WTC11 (cell line): ENCODE measurements at places on chromosomes 11 and 22. TPM values are rescaled to one million over a fixed set of nuclear protein-coding genes. Genes with fewer than 3 reads are reported as not detected.

Gene TMEM191C
- total RNA-seq, result 4.8 to 6.4 TPM (median 5.2 TPM) in 3 replicates

Gene SART1
- 52.3 to 57.0 TPM (median 52.5 TPM) in 3 replicates for total RNA-seq

Gene SOX6
- 0.13 to 0.62 TPM (median 0.32 TPM) in 3 replicates for total RNA-seq

Gene GUCY1A2
- 0.71 to 0.90 TPM (median 0.76 TPM) in 3 replicates for total RNA-seq

Gene OR5B12
- not detected in 3 replicates for total RNA-seq

Gene C22orf23
- 0.16 to 0.96 TPM (median 0.72 TPM) in 3 replicates for total RNA-seq

Gene SYNGR1
- total RNA-seq, result 26.5 to 35.3 TPM (median 28.7 TPM) in 3 replicates

Gene PANX3
- total RNA-seq, result not detected in 3 replicates

Gene C11orf68
- total RNA-seq, result 28.5 to 31.9 TPM (median 30.6 TPM) in 3 replicates

Gene HTR3A
- 4.1 to 6.0 TPM (median 5.0 TPM) in 3 replicates for total RNA-seq

Gene RAB6A
- total RNA-seq, result 103 to 114 TPM (median 107 TPM) in 3 replicates

Gene TMEM86A
- 1.3 to 1.7 TPM (median 1.6 TPM) in 3 replicates for total RNA-seq

Gene NPAS4
- total RNA-seq, result 0.27 to 0.79 TPM (median 0.44 TPM) in 3 replicates

Gene CECR2
- 110 to 111 TPM (median 110 TPM) in 3 replicates for total RNA-seq

Gene CLDN5
- total RNA-seq, result 1.0 to 1.9 TPM (median 1.5 TPM) in 3 replicates

Gene FOLR3
- 0.25 TPM in 1 of 3 replicates, not detected in the others for total RNA-seq

Gene OSBP2
- total RNA-seq, result 4.1 to 4.4 TPM (median 4.1 TPM) in 3 replicates

Gene C11orf86
- total RNA-seq, result 0.44 to 0.87 TPM (median 0.68 TPM) in 3 replicates

Gene APOL5
- not detected in 3 replicates for total RNA-seq

Gene UBQLN3
- not detected in 3 replicates for total RNA-seq

Gene FAM181B
- total RNA-seq, result 0.80 to 1.1 TPM (median 1.0 TPM) in 3 replicates
